ENCODE measurements at places on chromosomes 3 and 15. TPM values are rescaled to one million over a fixed set of nuclear protein-coding genes. Genes with fewer than 3 reads are reported as not detected.

- H3K36me3 ChIP-seq: peaks cover 17% of the 10 kb centered on the region
- DNase-seq: no peak
- peaks cover 3% of the 10 kb centered on the region for H3K27me3 ChIP-seq
- H3K4me3 ChIP-seq: no peak overlapping the region
Observed at GRCh38 chr15:100276506-100276905, 65.3 kb downstream of the ADAMTS17 start.

The ANKRD63 gene
- 1.2 TPM for total RNA-seq

DNA sequence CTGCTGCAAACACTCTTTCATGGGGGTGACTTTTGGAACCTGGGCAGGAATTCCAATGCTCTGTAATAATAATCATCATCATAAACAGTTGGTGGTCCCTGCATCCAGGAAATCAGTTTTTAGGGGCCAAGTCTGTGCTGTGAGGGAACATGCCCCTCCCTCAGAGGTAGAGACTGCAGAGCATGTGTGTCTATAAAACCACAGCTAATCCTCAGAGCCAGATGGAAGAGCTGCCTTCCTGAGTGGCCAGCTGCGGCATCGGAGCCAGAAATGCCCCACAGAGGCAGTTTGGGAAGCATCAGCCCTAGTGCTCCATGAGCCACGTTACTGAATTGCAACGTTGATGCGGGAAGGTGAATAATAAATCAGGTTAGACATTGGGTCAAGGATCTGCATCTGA lies 12.9 kb upstream of the TPM1 start:
- no peak overlapping the region for H3K27ac ChIP-seq
- no peaks in the 10 kb centered on the region for H3K4me1 ChIP-seq
- no peaks in the 10 kb centered on the region for H3K27me3 ChIP-seq
- no peak overlapping the region for H3K4me3 ChIP-seq
- DNase-seq: no peak

DNA sequence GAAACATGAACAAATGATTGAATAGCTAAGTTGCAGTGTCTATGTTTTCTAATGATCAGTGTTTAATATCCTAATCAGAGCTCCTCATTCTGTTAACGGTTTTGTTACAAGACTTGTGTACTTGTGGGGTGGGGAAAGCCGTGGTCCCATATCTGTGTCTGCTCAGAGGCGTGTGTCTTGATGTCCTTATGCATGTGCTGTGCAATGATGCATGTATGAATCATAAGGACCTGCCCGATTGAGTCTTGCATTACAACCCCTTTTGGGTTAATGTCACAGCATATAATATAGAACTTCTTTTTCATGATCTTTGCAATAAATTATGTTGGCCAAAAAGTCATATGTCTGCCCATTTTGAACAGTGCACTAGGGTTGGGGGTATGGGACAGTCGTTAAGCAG lies 233.4 kb downstream of the ITPR1 start:
- no peaks in the 10 kb centered on the region for H3K36me3 ChIP-seq
- no peak for DNase-seq
- no peak overlapping the region for H3K27ac ChIP-seq
- H3K4me3 ChIP-seq: no peak overlapping the region
- H3K4me1 ChIP-seq: peaks cover 21% of the 10 kb centered on the region

DNA sequence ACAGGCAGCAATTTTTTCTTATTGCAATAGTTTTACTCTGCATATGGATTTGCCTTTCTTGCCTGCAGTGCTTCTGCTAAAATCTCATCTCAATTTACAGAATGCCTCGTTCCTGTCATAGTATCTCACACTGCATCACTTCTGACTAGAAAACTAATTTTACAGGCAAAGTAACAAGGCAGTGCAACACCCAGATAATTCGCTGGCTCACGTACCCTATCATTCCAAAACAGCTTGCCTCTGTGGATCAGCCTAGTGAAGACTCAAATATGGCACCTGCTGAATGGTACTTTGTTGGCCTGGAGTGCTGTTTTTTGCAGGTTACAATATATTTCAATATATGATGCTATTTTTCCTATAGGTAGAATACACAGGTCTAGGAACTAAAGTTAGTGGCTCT lies 5.3 kb downstream of the EIF5A2 start:
- H3K4me3 ChIP-seq: no peak overlapping the region
- H3K4me1 ChIP-seq: peaks cover 11% of the 10 kb centered on the region
- H3K27me3 ChIP-seq: peaks cover 26% of the 10 kb centered on the region
- H3K36me3 ChIP-seq: peaks cover 4% of the 10 kb centered on the region
- DNase-seq: no peak
- no peak overlapping the region for H3K27ac ChIP-seq

Measured in WTC11 (cell line).